CD4-positive, alpha-beta T cell treated with Interleukin-4 for 4 hours (primary cell): ENCODE measurements at places on chromosomes 7 and 10.

- DNase-seq = no peak
Measured at GRCh38 chr10:663831-664251, 25.6 kb downstream of the DIP2C start.

- no peak for DNase-seq
Measured at GRCh38 chr10:118992496-118992895, 37.0 kb upstream of the NANOS1 start.

DNA sequence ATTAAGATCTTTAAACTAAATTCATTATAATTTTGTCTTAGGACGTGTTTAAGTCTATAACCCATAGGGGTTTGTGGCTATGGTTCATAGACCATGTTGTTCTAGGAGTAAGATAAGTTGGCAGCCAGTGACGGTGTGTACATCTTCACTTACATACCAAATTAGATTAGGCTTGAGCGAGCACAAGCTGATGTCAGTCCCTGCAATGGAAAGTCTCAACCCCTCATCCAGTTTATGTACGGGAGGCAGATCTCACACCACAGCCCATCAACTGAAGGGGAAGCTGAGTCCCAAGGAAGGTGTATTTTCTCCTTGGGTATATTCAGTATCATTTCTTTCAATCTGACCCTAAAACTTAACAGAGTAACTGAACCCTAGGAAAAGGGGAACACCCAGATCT is 5.1 kb upstream of the SMC3 start:
- no peak for DNase-seq

GRCh38 chr10:100693821-100694220 is 51.6 kb upstream of the PAX2 start:
- no peak for DNase-seq

DNA sequence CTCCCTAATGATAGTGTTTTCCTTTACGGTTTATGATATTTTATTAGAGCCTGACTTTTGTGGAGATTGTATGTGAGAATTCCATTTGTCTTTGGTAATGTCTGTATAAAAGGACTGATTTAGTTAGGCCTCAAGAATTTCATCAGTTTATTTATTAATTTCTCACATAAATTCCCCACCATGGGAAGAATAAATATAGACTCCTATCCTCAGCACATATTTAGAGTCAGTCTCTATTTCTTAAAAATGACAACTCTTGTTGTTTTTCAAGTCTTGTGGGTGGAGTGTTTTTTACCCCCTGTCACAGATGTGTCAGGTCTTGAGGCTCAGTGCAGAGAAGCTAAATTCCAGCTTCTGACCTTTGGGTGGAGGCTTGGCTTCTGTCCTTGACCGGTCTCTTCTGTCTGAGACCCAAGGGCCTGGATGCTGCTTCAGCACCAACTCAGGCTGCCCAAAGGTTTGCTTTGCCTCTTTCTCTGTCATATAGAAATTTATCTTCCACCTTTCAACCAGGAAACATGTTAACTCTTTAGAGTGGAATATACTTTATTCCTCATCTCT is 117.3 kb upstream of the INHBA start:
- no peak for DNase-seq

DNA sequence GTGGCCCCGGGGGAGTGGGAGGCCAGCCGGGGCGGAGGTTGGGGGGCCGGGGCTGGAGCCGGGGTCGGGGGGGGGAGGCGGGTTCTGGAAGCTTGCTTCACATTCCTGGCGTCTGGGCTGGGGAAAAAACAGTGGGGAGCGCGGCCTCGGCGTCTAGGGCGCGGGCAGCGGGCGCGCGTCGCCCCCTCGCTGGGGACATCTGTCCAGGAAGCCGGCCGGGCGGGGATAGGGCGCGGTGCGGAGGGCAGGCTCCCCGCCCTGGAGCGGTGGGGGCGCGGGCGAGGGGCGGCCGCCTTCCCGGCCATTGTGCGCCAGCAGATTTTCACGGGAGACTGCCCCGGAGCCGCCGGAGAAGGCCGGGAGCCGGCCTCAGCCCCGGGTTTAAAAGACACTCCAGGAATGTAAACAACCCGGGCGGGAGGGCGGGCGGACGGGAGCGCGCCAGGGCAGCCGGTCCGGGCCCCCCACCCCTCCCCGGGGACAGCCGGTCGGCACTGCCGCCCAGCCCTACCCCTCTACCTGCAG is 1.4 kb downstream of the ZMIZ1 start:
- no peak for DNase-seq

DNA sequence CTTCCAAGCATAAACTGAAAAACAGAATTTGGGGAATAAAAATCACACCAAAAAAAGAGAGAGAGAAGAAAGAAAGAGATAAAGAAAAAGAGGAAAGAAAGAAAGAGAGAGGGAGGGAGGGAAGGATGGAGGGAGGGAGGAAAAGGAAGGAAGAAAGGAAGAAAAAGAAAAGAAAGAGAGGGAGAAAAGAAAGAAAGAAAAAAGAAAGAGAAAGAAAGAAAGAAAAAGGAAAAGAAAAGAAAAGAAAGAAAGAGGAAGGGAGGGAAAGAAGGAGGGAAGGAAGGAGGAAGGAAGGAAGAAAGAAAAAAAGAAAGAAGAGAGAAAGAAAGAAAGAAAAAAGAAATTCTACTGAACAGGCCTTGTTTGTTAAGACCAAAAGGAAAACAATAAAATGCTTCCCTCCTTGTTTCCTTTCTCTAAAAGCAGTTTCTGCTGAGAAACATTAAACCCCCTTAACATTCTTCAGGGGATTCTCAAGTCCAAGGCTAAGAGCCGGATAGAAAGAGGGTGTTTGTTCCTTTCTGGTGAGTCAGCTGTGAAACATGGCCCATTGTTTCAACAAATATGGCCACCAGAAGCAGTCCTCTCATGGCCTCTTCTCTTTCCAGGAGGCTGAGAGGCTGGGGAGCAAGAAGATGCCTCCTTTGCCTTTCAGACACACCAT is 46.9 kb upstream of the GPAM start:
- DNase-seq = no peak

- DNase-seq = no peak
Measured at GRCh38 chr10:14975672-14976273, 16.6 kb downstream of the MEIG1 start.

DNA sequence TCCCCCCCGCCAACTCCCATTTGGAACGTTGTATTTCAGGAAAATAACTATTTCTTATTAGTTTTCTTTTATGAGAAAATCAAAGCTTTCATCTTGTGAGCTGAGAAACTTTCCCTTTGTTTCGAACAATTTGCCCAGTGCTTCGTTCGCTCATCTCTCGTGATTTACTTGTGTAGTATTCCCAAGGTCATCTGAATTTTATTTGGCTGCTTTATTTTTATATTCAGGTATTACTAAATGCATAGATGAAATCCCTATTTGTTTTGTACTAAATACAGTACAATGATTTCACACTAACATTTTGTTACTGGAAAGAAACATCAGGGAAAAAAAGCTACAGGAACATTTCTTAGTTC is 12.0 kb upstream of the EBLN1 start:
- no peak for DNase-seq

DNA sequence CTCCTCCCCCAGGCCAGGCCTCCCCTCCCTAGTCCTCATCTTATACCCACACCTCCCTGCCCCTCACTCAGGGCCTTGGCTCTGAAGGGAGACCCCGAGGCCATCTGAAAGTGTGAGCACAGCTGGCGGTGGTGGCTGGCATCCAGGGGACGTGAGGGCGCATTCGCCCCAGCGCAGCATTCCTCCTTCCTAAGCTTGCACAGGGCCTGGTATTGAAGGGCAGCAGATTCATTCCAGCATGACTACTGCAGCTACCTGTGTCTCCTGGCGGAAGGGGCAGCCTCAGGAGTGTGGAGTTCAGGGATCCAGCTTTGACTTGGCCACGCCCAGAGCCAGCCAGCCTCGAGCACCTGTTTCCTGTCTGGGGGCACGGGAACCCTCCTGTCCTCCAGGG is 72.6 kb downstream of the PARP12 start:
- DNase-seq = no peak

DNA sequence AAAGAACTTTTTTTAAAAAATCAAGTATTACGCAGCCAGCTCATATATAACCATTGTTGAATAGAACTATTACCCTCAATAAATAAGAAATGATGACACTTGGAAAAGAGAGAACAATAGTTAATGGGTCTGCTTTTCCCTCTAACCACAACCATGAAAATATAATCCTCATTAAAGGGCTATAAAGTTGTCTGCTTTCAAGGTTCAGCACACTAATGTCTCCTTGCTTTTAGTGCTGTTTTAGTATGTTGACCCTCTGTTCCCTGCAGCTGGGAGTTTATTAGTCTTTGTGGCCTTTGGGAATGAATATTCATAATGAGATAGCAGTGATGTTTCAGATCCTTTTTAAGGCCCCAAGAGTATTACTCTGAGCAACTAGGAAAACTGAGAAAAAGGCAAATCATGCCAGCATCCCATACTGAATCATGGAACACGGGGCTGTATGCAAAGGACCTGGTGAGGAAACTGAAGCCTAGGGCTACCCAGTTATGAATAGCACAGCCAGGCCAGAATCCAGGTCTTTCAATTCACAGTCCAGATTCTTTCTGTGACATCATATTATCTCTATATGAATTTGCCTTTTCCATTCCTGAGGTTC is 332.0 kb upstream of the LRGUK start:
- DNase-seq = no peak

GRCh38 chr10:34384372-34384771 is 430.7 kb downstream of the PARD3 start:
- DNase-seq = no peak

DNA sequence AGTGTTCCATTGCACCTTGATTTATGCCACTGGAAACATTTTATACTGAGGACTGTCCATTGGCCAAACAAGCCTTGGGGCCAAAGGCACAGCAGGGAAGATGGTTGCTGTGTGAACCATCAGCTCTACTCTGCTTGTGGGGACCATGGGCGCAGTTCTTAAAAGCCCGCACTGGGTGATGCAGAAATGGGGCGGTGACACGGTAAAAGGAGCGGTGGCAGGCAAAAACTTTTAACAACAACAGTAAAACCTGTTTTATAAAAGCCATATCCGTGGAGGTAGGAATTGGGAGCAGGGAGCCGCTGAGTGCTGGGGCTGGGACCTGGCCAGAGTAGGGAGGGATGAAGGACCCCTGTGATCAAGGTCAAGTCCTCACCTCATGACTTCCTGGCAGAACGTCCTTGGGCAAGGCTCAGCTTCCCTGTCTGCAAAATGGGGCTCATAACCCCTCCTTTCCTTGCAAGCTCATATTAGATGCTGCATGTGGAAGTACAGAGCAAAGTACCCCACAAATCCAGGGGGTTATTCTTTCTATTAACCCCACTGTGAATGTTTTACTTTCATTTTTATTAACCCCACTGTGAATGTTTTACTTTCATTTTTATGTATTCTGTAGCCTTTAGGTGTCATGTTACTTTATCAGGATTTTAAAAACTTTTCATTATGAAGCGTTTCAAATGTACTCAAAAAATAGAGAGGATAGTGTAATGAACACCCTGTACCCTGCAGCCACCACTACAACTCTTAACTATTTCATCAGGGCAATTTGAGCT is 78.3 kb downstream of the GRK5 start:
- DNase-seq = peak; percentile 15

GRCh38 chr7:92834507-92835260 is 1.7 kb downstream of the CDK6 start:
- DNase-seq = no peak

- DNase-seq = no peak
Measured at GRCh38 chr10:68469838-68470237, 1.9 kb downstream of the DNA2 start.

DNA sequence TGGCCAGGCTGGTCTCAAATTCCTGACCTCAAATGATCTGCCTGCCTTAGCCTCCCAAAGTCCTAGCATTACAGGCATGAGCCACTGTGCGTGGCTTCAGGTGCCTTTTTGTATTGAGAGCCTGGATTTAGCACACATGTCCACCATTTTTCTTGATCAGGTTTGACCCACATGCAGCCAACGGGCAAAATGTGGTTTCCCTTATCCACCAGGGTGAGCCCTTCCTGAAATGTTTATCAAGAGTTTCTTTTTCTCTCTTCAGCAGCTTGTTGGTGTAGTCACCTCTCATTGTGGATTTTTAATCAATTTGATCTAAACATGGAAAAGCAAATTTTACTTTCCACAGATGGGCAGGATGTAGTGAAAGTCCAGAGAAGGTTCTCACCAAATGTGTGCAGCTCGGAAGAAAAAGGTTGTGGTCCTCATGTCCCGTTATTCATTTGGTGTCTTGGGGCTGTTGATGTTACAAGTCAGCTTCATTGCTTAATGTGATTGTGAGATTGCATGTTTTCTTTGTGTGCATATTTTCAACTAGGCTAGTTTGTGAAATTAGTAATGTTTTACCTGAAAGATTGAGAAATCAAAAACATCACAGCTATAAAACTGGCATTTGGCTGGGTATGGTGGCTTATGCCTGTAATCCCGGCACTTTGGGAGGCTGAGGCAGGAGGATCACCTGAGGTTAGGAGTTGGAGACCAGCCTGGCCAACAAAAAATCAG is 28.9 kb downstream of the GUSB start:
- DNase-seq = no peak

DNA sequence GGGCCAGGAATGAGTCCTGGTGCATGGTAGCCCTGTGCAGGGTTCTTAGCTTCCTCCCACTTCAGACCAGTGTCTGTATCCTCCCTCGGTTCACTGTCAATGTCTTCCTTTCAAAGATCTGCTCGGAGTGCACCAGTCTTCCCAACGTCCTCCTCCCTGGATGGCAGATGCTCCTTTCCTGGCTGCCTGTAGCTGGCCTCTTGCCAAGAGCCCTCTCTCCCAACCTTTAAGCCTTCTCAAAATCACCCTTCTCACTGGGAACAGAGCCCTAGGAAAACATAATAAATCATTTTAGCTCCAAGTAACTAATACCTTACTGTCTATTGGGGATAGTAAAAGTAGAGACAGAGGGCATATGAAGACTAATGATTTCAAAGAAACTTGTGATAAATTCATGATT is 490.6 kb downstream of the CCSER2 start:
- DNase-seq = no peak

- DNase-seq = no peak
Measured at GRCh38 chr10:44335330-44336021, 49.4 kb downstream of the CXCL12 start.

GRCh38 chr7:3558400-3558799 is 257.3 kb downstream of the SDK1 start:
- DNase-seq = no peak

DNA sequence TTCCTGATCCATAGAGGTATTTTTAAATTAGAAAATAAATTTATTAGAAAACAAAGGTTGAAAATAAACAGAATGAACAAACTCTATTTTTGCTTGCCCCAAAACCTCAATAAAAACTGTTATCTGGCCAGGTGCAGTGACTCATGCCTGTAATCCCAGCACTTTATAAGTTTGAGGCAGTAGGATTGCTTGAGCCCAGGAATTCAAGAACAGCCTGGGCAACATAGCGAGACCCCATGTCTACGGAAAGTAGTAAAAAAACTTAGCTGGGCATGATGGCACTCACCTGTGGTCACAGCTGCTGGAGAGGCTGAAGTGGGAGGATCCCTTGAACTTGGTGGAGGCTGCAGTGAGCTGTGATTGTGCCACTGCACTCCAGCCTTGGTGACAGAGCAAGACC is 10.3 kb downstream of the SLK start:
- DNase-seq = no peak

- no peak for DNase-seq
Measured at GRCh38 chr7:148483515-148484308, 106.9 kb upstream of the C7orf33 start.

DNA sequence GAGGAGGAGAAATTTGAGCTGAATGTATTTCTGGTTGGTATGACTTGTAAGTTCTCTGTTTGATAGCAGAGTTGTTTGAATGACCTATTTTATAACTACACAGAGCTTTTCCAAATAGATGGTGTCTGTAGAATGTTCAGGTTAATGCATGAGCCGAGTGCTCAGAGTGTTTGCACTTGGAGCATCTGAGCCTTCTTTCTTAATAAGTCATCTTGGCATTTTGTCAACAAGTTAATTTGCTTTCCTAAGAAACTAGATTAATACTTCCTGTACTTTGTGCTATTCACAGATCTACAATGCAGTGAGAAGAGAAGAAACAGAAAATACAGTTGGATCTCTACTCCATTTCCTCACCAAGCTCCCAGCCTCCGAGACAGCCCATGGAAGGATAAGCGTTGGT is 138.2 kb downstream of the PLCE1 start:
- DNase-seq = no peak
